Fibroblast of lung (primary cell): ENCODE measurements at places on chromosomes 16 and 17. TPM values are rescaled to one million over a fixed set of nuclear protein-coding genes. Genes with fewer than 3 reads are reported as not detected.

DNA sequence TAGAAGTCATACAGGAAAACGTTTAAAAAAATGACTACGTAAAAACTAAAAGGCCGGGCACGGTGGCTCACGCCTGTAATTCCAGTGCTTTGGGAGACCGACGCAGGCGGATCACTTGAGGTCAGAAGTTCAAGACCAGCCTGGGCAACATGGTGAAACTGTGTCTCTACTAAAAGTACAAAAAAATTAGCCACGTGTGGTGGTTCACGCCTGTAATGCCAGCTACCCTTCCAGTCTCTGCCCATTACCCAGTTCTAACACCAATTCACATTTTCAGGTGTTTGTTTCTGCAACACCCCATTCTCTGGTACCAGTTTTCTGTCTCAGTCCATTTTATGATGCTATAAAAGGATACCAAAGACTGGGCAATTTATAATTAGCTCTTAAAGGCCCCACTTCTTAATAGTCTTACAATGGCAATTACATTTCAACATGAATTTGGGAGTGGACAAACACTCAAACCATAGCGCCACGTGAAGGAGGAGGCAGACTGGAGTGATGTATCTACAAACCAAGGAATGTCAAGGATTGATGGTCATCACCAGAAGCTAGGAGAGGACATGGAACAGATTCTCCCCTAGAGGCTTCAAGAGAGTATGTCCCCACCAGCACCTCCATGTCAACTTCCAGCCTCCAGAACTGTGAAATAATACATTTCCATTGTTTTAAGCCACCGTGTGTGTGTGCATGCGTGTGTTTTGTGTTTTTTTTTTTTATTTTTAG, 791 bp upstream of the C17orf75 start:
- no peak for DNase-seq

Gene CDH5
- total RNA-seq, result under 0.01 TPM in 1 of 2 replicates, not detected in the other

DNA sequence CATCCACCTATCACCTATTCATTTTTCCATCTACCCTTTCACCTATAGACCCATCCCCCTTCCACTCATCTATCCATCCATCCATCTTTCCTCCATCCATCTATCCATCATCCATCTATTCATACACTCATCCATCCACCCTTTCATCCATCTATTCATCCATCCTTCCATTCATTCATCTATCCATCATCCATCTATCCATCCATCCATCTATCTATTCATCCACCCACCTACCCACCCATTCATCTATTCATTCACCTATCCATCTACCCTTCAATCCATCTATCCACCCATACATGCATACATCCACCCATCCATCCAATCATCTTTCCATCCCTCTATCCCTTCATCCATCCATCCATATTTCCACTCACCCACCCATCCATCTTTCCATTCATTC, 63.3 kb downstream of the C17orf67 start:
- DNase-seq, result no peak

DNA sequence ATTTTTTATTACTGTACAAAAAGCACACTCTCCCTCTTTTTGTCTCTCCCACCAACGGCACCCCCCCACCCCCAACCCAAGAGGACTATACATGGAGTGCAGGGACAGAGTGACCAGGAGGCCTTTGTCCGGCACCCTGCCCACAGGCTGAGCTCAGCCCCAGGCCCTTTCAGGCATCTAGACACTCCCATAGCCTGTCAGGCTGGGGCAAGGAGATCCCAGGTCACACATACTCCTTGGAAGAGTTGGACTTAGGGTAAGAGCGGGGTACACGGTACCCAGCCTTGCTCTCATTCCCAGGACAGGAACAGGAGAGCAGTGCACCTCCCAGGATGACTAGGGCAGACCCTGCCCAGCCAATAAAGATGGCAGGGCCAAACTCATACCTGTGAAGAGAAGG, 2.1 kb downstream of the CLDN7 start:
- no peak for DNase-seq

Gene SLC35G6
- total RNA-seq, result not detected in 2 replicates

Gene DNASE1L2
- 0.77 and 0.99 TPM in 2 replicates for total RNA-seq
